ENCODE measurements at places on chromosomes 13 and 19.

DNA sequence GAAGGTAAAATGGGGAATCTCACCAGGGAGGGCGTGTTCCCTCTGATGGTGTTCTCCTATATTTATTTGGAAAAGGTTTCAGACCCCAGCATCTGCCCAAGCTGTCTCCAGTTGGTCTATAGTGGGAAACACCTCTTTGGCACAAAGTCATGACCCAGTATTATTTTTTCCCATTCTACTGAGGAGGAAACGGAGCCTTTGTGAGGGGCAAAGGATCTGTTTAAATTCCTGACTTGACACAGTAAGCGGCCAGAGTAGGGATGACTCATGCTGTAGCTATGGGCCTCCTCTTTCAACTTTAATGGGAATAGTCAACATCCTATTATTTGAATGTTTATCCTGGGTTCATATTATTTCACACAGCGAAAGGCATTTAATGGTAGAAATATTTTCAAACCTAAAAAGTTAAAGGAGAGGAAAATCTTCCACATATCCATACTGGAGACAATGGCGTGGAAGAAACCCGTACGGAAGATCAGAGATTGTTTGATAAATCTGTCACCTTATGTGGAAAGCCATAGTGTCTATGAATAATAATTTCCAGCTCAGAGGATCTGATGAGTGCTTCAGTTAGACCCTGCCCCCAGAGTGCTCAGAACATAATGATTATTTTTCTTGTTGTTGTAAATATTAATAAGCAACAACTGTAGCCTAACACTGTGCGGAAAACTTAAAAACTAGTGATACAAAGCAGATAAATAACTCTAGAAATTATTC, 126.0 kb downstream of the FOXO1 start:
- no peak for DNase-seq
- no peak overlapping the region for H3K27ac ChIP-seq
- H3K4me1 ChIP-seq: no peaks in the 10 kb centered on the region
- H3K27me3 ChIP-seq: no peaks in the 10 kb centered on the region
- no peaks in the 10 kb centered on the region for H3K36me3 ChIP-seq
- H3K4me3 ChIP-seq: no peak overlapping the region

- H3K27ac ChIP-seq: no peak overlapping the region
- no peak for DNase-seq
- H3K4me1 ChIP-seq: no peaks in the 10 kb centered on the region
Observed at GRCh38 chr19:28359431-28360414, 853.2 kb downstream of the UQCRFS1 start.

- no peak for DNase-seq
- peak overlapping the region; percentile 39 for H3K27ac ChIP-seq
- no peak overlapping the region for H3K4me3 ChIP-seq
- no peaks in the 10 kb centered on the region for H3K36me3 ChIP-seq
- no peaks in the 10 kb centered on the region for H3K4me1 ChIP-seq
Observed at GRCh38 chr13:102198418-102199311, 203.2 kb downstream of the FGF14 start.

- H3K4me1 ChIP-seq: peaks cover 43% of the 10 kb centered on the region
- H3K27me3 ChIP-seq: no peaks in the 10 kb centered on the region
- H3K36me3 ChIP-seq: no peaks in the 10 kb centered on the region
- H3K27ac ChIP-seq: peak overlapping the region; percentile 64
- peak; percentile 30 for DNase-seq
Observed at GRCh38 chr13:24267801-24268200, 41.6 kb upstream of the C1QTNF9 start.

DNA sequence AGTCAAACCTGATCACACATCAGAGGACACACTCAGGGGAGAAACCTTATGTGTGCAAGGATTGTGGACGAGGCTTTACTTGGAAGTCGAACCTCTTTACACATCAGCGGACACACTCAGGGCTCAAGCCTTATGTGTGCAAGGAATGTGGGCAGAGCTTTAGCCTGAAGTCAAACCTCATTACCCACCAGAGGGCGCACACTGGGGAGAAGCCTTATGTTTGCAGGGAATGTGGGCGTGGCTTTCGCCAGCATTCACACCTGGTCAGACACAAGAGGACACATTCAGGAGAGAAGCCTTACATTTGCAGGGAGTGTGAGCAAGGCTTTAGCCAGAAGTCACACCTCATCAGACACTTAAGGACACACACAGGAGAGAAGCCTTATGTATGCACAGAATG, 8.2 kb upstream of the ZNF527 start:
- no peaks in the 10 kb centered on the region for H3K27me3 ChIP-seq
- DNase-seq: no peak
- no peak overlapping the region for H3K4me3 ChIP-seq

- H3K4me1 ChIP-seq: no peaks in the 10 kb centered on the region
- H3K27ac ChIP-seq: no peak overlapping the region
- no peak overlapping the region for H3K4me3 ChIP-seq
- no peaks in the 10 kb centered on the region for H3K27me3 ChIP-seq
- no peak for DNase-seq
Observed at GRCh38 chr19:14614099-14614412, 31.2 kb downstream of the CLEC17A start.

GRCh38 chr19:16327911-16328823, 3.5 kb downstream of the KLF2 start:
- H3K27ac ChIP-seq: peak overlapping the region; percentile 91
- peak; percentile 94 for DNase-seq
- H3K27me3 ChIP-seq: no peaks in the 10 kb centered on the region
- H3K4me1 ChIP-seq: peaks cover 48% of the 10 kb centered on the region
- H3K4me3 ChIP-seq: peak overlapping the region; percentile 78
- peaks cover 33% of the 10 kb centered on the region for H3K36me3 ChIP-seq

DNA sequence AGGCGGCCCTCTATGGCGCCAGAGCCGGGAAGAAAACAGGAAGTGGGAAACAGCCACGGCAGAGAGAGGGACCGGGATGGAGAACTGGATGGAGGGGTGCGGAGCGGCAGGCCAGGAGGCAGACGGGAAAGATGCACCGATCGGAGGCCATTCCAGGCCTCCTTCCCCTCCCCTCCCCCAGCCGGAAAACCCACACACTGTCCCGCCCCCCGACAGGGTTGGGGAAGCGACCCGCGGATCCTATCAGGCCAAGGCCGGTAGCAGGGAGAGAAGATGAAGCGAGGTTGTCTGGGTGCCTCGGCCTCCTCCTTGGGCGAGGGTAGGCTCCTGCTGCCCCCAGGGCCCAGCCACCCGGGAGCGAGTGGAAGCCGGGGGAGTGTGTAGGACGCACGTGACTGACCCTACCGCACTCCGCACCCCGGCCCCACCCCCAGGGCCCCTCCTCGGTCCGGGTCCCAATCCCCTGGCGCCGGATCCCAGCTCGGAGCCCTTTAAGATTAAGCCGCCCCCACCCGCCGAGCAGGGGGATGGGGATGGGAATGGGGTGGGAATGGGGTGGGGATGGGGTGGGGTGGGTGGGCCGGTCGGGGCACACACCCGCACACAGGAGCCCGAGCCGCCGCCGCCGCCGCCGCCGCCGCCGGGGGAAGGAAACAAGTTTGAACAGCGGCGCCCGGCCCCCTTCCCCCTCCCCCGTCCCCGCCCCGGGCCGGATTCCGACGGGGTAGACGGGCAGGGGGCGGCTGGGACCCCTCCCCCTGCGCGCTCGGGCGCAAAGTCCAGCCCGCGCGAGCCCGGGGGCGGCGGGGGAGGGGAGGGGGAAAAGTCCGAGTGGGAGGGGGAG, 1.5 kb downstream of the ERF start:
- H3K4me3 ChIP-seq: peak overlapping the region; percentile 97
- no peaks in the 10 kb centered on the region for H3K27me3 ChIP-seq
- no peak for DNase-seq
- H3K36me3 ChIP-seq: peaks cover 12% of the 10 kb centered on the region
- peaks cover 57% of the 10 kb centered on the region for H3K4me1 ChIP-seq

- no peaks in the 10 kb centered on the region for H3K4me1 ChIP-seq
- H3K4me3 ChIP-seq: no peak overlapping the region
- H3K27ac ChIP-seq: no peak overlapping the region
- no peaks in the 10 kb centered on the region for H3K36me3 ChIP-seq
- DNase-seq: no peak
Observed at GRCh38 chr19:54339646-54340358, 840 bp upstream of the LILRA4 start.

GRCh38 chr19:46616631-46617322, 8.1 kb downstream of the PTGIR start:
- H3K4me1 ChIP-seq: peaks cover 39% of the 10 kb centered on the region
- no peak overlapping the region for H3K27ac ChIP-seq
- no peaks in the 10 kb centered on the region for H3K36me3 ChIP-seq
- DNase-seq: no peak
- H3K27me3 ChIP-seq: no peaks in the 10 kb centered on the region
